ENCODE measurements at places on chromosomes 1 and 21.

GRCh38 chr1:192477630-192478029, 97.9 kb upstream of the RGS1 start:
- peak; percentile 32 for DNase-seq

GRCh38 chr1:117587499-117588356, 18.1 kb upstream of the TENT5C start:
- DNase-seq: no peak

DNA sequence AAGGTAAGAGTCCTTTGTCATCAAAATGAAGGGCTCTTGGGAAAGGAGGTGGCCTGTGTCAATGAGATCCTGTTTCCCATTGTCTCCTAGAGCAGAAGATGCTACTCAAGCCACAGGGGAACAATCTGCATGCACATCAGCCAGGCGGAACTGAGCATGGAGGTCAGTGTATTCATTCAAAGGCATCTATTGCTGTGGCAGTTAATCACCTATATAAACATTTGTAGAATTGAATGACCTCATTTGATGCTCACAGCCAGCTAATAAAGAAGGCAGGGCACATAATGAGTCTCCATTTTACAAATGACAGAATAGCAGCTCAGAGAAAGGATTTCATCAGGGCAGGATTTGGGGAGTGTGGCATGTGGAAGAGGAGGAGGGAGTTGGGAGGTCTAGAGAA, 5.7 kb upstream of the FYB2 start:
- no peak for DNase-seq

DNA sequence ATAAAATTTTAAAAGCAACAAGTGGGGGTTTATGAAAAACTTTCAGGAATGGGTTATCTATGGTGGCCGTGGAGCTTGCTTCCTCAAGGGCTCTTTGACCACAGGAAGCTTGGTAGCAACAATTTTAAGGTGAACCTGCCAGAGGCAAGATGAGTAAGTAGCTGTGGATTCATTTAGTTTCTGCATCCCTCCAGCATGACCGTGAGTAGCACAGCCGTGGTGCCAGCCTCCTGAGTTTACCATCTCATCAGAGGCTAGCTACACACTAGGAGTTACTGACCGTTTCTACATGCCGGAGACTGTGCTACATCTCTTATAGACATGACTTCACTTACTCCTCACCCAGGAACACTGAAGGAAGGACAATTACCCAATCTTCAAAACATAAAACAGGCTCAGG, 30.1 kb upstream of the PLEKHG5 start:
- DNase-seq: no peak

- DNase-seq: no peak
Measured at GRCh38 chr1:108327534-108328466, 83.9 kb upstream of the NBPF4 start.

DNA sequence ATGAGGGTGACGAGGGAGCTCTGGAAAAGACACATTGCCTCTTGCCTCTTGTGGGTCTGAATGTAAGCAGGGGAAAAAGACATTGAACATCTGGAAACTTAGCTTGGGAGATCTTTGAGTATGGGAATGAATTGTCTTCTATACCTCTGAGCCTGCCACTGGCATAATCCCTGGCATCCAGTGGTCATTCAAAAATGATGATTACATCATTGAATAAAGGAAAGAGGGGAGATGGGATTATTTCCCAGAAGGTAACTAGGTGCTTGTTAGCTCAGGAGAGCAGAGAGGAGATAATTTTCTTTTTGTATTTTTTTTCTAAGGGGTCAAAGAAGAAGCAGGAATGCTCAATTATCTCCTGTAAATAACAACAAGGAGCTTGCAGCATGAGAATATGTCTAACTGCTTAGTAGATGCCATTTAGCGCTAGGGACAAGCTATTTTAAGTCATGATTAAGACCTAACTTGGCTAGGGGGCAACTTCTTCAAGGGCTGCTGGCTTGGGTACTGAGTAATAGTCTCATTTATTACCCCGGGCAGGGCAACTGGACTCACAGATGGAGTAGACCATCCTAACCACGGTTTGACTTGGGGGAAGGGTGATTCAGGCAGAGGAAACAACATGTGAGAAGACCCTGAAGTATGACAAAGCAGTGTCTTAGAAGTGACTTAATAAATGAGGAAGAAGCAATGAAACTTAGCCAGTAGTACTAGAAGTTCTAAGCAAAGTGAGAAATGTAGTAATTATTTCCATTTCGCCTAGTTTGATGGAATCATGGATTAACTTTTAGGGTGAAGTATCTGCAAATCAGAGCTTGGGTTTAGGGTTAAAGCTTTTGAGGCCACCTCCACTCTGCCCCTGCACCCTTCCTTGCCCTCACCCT, 11.0 kb upstream of the XCL2 start:
- DNase-seq: no peak

GRCh38 chr21:46286648-46287002, 483 bp downstream of the YBEY start:
- no peak for DNase-seq

GRCh38 chr21:35324372-35325220, 275.5 kb upstream of the RUNX1 start:
- no peak for DNase-seq

- no peak for DNase-seq
Measured at GRCh38 chr1:40802742-40803113, 19.1 kb downstream of the KCNQ4 start.

- DNase-seq: no peak
Measured at GRCh38 chr1:215202868-215203267, 120.3 kb downstream of the KCNK2 start.

DNA sequence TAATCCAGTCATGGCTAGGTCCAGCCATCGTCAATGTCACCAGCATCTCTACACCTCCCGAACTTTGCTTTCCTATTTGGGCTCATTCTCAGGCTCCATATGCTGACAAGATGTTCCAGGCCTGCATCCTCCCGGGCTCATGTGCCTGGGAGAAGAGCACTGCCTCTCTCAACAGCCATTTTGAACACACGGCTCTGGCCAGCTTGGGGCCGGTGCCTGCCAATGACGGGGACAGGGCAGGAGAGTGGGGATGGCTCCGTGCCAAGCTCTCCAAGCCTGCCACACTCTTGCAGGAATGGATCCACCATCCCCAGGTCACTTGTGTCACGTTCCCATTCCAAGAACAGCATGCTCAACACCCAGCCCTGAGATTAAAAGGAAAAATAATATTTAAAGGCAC, 61.4 kb upstream of the PAX7 start:
- DNase-seq: no peak

- no peak for DNase-seq
Measured at GRCh38 chr1:92503043-92503925, 16.6 kb upstream of the GFI1 start.

DNA sequence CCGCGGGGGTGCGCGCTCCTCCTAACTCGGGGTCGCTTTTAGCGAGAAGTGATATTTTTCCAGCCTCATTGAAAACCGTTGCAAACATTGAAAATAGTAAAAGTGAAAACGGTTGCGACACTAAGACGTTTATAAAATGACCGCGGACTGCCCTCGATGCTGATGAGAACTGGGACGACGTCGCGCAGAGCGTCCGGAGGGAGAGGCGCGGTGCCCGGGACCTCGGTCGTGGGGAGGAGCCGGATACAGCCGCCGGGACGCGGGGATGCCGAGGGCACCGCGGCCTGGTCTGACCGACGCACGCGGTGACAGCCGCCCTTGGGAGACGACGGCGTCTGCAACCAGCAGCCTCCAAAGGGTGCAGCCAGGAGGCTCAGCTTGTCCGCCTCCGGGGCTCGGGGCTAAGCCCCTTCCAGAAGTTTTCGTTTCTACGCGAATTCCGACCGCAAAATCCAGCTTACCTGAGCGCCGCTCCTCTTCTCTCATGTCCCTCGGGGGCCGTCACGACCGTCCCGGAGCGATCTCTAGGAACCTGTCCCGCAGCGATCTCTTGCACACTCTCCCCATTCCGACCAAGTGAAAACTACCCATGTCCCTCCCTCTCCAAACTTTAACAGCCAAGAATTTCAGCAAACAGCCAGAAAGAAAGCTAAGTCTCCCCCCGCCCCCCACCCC, 144.4 kb upstream of the ETS2 start:
- DNase-seq: no peak

DNA sequence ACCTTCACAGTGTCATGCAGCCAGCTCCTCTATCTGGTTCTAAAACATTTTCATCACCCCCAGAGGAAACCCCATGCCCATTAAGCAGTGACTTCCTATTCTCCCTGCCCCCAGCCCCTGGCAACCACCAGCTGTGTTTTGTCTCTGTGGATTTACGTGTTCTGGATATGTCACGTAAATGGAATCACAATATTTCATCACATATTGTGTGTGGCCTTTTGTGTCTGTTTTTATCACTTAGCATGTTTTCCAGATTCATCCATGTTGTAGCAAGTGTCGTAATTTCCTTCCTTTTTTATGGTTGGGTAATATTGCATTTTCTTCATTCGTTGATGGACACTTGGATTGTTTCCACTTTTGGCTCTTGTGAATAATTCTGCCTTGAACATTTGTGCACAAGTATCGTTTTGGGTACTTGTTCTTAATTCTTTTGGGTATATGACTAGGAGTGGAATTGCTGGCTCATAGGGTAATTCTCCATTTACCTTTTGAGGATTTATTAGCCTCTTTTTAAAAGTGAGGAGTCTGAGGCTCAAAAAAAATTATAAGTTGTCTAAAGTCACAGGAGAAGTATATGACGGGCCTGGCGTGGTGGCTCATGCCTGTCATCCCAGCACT, 127.0 kb downstream of the MRPS6 start:
- DNase-seq: no peak

DNA sequence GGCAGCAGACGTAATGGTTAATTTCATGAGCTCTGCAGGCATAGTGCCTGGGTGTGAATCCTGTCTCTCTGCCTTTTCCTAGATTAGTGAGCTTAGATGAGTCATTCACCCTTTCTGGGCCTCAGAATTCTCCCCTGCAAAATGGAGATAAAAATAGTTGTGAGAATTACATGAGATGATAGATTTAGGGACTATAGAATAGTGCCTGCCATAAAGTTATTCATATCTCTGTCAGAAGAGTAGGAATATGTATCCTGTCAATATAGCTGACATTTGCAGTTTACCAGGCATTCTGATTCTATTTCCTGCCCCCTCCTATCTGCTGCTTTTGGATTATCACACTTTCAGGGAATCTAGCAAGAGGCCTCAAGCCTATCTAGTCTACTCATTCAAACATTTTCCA, 112.0 kb downstream of the PDE4B start:
- DNase-seq: no peak

GRCh38 chr1:65509912-65510680, 89.6 kb downstream of the LEPR start:
- DNase-seq: no peak

DNA sequence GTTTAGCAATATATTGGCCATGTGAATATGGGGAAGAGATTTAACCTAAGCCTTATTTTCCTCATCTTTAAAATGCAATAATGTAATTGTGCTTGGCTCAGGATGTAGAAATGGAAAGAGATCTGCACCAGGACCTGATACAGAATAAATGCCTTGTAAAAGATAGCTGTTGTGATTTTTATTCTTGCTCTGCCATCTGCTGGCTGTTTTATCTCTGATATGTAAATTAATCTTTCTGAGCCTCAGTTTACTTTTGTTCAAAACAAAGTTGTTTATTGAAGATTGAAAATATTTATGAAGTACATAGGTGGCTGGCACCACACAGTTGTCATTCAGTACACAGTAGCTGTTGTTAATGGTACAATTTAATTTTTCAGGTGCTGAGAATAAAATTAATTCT, 21.9 kb downstream of the ZYG11B start:
- no peak for DNase-seq

DNA sequence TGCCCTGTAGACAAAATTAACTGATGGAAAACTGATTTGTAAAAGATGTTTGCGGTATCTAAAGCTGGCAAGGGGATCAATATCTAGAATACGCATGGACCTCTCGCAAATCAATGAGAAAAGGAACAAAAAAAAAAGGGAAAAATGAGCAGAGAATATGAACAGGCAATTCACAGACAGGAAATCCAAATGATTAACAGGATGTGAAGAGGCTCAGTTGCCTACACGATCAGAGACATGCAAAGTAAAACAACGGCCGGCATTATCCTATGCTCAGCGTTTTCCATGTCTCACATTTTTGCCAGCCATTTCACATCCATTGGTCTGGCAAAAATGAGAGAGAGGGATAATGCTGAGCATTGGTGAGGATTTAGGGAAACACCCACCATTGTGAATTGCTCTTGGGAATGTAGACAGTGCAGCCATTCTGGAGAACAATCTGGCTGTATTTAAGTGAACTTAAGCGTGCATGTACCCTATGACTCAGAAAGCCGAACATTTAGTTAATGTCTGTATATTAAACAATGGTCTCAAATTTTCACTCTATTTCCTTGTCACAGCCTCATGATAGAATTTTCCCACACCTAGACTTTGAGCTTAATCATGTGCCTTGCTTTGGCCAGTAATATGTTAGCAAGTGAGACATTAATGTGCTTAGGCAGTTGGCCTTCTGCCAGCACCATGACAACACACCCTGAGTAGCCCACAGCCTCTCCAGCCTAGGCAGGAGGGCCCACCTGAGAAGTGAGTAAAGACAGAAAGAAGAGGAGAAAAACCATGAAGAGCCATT, 61.0 kb upstream of the NBPF3 start:
- DNase-seq: no peak

DNA sequence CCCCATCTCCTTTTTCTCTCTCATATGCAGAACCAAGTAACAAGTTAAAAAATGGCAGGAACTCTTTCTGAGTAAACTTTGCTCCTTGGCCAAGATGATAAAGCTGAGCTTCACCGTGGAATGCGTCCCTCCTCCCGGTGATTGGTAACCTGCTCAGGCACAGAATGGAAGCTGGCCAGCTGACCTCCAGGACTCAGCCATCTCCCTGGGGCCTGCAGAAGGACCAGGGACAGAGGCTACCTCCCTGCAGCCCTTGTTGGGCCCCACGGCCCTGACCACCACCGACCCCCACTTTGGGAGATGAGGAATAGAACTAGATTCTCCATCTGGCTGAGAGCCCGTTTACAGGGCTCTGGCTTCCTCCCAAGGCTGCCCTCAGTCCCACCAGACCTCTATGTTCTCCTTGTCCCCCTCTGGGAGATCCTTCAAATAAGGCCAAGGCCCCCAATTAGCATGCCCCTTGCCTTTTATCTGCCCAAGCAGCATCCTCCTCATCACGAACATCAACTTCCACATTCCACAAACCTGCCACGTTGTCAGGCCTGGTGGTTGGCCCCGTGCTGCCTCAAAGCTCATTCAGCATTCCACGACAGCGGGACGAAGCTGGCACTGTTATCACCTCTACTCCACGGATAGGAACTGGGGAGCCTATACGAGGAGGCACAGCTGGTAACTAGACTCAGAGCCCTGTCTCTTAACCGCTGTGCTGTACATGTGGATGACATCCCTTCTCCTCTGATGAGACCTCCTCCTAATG, 74.2 kb downstream of the CD34 start:
- DNase-seq: no peak

DNA sequence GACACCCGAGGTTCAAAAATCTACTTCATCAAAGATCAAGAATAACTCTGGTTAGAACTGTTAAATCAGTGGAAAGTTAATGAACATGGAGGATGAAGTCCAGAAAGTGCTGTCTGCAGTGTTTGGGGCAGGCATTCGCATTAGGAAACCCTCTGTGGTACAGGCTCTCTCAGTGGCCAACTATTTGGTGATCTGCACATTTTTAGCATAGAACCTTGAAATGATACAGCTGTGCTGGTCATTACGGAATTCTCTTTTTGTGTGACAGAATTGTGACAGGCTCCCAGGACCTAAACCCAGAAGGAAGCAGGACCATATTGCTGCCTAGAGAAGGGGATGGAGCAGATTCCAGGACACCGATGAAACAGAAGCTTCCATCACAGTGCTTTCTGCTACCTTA, 89.0 kb downstream of the SLC45A1 start:
- no peak for DNase-seq
